ENCODE measurements at places on chromosomes 11 and 22.
A peak's percentile ranks its signal among the peaks of the same experiment; 100 is the strongest.

GRCh38 chr11:128493570-128493965 is 93.8 kb downstream of the ETS1 start:
- peak; percentile 65 for DNase-seq

- no peak for DNase-seq
These were observed 894.8 kb downstream of the TBC1D22A start for GRCh38 chr22:47657224-47657623.

- DNase-seq = peak; percentile 22
These were observed 10.0 kb upstream of the ZNRF3 start for GRCh38 chr22:28873183-28873963.

- peak; percentile 74 for DNase-seq
These were observed at the start of gene ZNF70 for GRCh38 chr22:23750714-23751440. TSS of gene ZNF70 (minus strand) at chr22:23751112. CDS start at chr22:23745140, 5,972 bp downstream.

DNA sequence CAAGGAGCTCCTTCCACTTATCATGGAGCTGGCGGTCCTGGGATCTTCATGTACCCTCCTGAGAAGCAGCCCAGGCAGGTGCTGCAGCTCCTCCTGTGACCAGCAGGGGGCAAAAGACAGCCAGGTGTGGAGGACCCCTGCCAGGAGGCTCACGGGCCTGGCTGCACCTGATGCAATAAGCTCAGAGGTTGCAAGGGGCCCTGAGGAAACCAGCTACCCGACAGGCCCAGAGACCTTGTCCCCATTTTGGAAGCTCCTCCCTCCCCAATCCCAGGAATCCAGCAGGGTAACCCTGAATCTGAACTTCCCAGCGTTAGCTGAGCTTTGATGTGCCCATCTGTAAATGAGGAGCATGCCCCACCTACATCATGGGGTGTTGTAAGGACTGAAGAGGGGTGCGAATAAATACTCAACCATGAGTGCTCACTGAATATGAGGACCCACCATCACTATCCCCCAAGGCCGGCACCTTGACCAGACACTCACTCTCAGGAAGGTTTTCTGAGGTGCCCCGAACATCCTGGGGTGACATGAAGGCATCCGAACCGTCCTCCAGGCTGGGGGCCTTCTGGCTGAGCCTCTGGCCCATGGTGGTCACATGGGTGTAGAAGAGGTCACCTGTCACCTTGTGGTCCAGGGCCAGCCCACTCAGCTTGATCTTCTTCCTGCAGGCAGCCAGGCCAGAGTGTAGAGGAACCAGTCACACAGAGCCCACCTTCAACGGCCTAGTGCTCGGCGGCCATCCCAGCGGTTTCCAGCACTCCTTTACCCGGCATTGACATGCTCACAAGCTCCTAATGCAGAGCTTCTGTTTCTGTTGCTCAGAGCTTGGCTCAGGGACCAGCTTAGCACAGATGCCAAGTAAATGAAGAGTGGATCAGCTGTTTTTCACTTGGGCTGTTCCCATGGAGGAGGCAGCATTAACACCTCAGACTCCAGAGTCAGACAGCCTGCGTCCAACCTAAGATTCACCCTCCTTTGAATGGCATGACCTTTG is 21.7 kb downstream of the SLC43A1 start:
- peak; percentile 17 for DNase-seq

DNA sequence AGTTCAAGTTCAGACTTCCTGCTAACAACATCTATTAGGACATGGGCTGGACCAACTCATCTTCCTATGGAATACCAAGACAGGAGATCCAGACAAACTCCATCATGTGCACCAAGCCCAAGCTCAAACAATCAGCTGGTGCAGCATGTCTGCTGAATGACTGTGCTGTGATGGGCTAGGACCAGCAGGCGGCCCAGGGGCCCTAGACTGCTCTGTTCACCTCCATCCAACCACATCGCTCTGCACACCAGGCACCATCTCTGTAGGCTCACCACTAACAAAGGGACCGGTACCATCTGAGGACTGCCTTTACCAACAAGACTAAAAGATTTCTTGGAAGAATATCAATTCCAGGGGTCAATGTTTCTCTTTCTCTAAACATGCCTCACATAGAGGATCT is 10.3 kb downstream of the BRD1 start:
- DNase-seq = no peak

DNA sequence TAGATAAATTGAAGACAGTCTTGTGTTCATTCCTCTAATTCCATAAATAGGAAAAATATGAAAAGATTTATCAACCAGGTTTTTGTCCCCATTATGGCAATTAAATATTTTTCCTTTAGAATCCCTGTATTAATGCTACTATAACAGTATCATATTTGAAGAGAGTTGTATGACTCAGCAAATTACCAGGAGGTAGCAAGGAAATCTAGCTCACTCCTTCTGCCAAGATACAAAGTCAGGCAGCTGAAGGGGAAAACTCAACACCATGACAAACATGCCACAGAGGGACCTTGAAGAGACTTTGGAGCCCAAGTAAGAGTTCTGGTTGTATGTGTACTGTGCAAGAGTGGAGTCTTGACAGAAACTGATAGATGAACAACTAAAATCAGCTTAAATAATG is 143.3 kb downstream of the GUCY1A2 start:
- no peak for DNase-seq

- DNase-seq = peak; percentile 13
These were observed 4.0 kb downstream of the TECTA start for GRCh38 chr11:121105063-121105480.

DNA sequence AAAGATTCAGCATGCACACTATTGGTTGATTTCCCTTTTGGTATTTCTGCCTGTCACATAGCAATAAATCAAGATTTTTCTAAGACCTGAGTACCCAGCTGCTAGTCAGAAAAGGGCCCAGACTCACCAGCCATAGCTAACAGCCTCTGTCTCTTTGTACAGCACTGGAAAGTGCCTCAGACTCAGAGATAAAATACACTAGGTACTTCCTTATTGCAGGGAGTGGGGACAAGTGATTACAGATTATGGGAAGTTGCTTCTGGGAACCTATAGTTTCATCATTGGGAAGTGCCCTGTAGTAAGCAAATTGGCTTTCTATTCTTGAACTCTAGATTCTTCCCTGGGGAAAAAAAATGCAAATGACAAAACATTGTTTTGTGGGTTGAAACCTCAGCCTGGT is at the start of gene CASP5:
TSS of gene CASP5 (minus strand) at position 166 of the 400 bp plus-strand sequence. CDS start at position 134, 32 bp downstream.
- DNase-seq = no peak
